Mesendoderm (in vitro differentiated cells): ENCODE measurements at places on chromosomes 5 and 9.
A peak's percentile ranks its signal among the peaks of the same experiment; 100 is the strongest.

DNA sequence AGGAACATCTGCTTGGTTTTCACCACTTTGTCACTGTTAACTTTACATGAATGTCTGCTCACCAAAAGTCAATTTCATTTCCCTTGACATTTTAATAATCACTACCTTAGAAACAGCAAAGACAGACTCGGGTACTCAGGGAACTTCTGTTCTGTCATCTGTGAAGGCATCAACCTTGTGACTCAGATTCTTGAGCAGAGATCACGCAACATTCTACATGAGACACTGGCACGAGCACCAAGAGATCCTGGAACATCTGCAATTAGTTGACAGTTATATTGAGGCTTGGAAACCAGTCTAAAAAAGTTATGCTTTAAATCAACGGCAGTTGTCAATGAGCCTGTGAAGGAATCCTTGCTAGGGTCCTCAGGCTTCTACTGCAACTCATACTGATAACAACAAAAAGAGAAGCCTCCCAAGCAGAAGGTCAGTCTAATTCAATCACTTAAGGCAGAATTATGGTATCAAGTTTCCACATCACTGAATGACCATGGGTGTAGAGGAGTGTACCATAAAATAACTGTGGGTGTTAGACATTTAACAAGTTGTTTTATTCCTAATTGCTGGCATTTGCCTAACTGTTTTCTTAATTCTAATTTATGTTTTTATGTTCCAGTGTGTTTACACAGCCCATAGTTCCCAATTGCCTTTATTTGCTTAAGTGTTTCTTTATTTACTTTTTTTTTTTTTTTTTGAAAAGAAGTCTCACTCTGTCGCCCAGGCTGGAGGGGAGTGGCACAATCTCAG, 3.3 kb upstream of the PBX3 start:
- no peak for DNase-seq

DNA sequence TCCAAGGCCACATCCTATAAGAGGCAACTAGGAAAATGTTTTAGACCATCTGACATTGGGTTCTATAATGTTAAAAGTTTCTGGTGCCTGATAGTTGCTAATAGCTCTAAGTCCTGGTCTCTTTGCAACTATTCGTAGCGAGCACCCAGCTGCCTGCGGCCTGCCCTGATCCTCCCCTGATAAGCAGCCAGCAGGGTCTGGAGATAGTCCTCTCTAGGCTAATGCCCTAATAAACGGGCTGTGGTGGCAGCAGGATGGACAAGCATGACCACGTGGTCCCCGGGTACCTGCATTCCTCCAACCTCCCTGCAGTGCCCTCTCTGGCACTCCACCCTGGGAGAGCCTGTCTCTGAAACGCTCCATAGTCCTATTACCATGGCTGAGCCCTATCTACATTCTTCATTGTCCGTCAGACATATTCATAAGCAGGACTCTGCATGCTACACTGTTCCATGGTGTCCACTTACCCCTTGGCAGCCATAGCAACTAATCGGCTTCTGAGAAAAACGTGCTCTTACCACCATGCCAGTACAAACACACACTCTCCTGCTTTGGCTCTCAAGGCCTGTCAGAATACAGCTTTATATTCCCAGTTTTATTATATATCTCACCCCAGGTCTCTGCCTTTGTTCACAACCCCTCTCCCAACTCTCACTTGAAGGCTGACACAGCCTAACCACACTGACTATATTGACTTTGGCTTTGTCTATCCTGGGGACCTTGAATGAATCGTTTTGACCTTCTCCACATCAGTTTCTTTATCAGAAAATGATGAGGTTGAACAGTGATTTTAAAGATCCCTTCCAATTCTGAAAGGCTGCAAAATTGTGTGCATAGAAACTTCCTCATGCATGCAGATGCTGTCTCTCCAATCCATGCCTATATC, 49.9 kb upstream of the DAPK1 start:
- no peak for DNase-seq

GRCh38 chr9:134167530-134167931, 3.2 kb upstream of the RNU6ATAC start:
- DNase-seq = no peak

- no peak for DNase-seq
Observed at GRCh38 chr9:28782630-28783029, 1209.3 kb upstream of the C9orf72 start.

DNA sequence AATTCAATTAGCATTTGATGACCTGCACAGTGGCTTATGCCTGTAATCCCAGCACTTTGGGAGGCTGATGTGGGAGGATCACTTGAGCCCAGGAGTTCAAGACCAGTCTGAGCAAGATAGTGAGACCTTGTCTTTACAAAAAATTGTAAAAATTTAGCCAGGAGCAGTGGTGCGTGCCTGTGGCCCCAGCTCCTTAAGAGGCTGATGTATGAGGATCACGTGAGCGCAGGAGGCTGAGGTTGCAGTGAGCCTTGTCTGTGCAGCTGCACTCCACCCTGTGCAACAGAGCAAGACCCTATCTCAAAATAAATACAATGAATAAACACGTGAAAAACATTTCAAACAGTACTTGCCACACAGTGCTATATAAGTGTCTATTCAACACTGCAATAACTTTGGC, 4.2 kb downstream of the ABCA1 start:
- no peak for DNase-seq

DNA sequence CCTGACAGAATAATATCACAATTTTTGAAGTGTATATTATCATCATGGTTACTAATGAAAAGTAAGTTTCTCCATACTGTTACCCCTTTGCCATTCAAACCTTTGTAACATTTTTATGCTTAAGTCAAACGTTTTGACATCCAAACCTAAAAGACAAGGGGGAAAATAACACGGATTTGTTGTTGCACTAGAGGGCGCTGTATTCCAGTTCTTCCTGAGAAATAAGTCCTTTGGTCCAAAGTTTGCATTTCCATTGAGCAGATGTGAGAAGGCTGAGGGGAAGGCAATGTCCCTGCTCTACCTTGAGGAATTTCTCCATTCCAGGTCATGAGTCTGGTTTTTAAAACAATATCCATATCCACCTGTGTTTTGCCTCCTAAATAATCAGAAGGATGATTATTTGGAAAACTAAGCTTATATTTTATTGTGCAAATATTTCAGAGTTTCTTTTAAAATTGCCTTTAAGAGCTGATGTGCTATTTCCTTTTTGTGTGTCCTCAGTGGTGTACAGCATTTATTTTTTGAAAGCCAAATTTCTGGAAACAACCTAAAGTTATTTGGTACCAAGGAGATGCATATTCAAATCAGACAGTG, 9.7 kb downstream of the LECT2 start:
- DNase-seq = peak; percentile 83

- peak; percentile 63 for DNase-seq
Observed at GRCh38 chr5:119269061-119269944, 86.5 kb upstream of the TNFAIP8 start.

- DNase-seq = no peak
Observed at GRCh38 chr9:18800579-18800978, 232.4 kb downstream of the SAXO1 start.
